ENCODE measurements at places on chromosomes 7 and 10.
A peak's percentile ranks its signal among the peaks of the same experiment; 100 is the strongest.

DNA sequence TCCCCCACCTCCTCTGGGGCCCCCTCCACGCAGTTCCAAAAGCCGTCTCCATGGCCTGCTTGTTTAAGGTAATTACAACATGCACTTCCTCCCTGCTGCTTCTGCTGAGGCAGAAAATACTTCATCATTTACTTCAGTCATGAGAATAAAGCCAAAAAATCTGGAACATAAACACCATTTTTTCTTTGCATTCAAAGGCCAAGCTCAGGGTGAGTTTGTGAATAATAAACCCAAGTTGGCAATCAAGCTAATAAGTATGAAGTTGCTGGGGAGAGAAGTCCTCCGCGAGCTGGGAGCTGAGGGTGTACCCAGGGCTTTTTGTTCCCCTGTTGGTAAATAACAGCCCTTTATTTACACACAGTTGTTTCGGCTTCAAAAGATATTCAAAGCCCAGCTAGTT, 70.5 kb downstream of the FAM204A start:
- DNase-seq, result no peak

- DNase-seq, result peak; percentile 68
These were observed 137.3 kb downstream of the CELF2 start for GRCh38 chr10:11154849-11155498.

DNA sequence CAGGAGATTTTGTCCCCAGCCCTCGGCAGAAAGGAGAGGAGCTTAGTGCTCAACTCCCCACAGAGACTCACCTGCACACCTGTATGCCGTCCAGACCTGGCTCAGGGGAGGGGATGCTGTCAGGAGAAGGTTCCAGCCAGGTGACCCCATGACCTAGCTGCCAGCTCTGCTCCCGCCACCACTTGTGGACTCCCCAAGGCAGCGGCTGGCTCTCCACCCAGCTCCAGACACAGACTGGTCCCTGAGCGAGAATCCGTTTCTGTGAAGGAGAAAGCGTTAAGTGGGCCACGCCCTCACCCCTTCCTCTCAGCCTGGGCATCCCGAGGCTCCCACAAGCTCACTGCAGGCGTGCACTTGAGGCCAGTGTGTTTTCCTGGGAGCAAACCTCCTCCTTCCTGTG, 76.4 kb downstream of the RGS10 start:
- DNase-seq, result no peak

GRCh38 chr10:59745163-59745650, 8.0 kb downstream of the MRLN start:
- no peak for DNase-seq

- DNase-seq, result no peak
These were observed 239.8 kb downstream of the TCERG1L start for GRCh38 chr10:131071721-131072120.

DNA sequence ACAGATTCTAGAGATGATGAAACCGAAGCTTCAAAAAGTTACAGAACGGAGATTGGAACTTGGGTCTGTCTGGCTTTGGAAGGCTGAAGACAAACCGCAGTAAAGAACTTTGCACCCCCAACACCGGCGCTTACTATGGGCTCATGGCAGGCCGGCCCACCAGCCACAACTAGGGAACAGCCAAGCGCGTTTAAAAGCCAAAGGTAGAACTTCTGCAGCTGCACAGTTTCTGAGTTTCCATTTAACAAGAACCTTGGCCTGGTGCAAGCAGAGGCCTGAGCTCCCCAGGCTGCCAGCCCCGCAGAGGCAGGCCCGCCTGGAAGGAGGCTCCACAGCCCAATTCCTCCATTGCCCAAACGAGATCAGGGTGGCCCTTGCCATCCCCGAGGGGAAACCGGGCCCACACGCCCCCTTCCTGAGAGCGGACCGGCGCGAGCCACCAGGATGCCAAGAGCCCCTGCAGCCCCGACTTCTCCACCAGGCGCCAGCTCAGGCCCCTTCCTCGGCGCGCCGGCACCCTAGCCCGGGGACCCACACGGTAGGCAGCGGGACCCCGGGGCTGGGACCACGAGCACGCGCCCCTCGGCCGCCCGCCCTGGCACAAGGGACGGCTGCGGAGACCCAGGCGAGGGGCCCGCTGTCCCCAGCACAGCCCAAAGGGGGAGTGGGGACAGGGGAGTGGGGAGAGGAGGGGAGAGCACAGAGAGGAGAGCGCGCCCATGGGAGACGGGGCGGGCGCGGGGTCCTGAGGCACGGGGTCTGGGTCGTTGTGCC, 566 bp downstream of the MAD1L1 start:
- DNase-seq, result peak; percentile 21

- DNase-seq, result no peak
These were observed 115.2 kb upstream of the SFMBT2 start for GRCh38 chr10:7526017-7526400.

DNA sequence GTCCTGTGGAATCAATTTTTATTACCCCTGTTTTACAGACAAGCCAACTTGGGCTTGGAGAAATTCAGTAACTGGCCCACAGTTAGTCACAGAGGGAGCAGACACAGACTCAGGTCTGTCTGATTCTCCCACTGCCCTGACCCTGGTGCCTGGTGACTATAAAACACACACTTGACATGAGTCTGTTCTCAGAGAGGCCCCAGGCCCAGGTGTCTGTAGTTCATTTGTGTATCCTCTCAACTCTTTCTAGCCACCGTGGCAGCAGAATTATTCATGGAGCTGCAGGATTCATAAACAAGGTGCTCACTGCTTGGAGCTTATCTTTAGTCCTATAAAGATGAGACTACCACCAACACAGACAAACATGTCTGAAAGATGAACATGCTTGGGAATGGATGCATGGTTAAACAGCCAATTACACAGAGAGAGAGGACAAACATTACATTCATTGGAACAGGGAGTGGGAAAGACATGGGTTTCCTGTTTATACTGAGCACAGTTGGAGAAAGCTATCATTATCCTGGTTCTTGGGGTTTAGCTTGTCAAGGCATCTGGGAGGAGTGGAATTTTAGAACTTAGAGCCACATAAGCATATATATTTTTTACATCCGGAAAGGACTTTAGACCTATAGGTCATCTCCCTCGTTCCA, 79.1 kb upstream of the PDCD4 start:
- DNase-seq, result no peak

DNA sequence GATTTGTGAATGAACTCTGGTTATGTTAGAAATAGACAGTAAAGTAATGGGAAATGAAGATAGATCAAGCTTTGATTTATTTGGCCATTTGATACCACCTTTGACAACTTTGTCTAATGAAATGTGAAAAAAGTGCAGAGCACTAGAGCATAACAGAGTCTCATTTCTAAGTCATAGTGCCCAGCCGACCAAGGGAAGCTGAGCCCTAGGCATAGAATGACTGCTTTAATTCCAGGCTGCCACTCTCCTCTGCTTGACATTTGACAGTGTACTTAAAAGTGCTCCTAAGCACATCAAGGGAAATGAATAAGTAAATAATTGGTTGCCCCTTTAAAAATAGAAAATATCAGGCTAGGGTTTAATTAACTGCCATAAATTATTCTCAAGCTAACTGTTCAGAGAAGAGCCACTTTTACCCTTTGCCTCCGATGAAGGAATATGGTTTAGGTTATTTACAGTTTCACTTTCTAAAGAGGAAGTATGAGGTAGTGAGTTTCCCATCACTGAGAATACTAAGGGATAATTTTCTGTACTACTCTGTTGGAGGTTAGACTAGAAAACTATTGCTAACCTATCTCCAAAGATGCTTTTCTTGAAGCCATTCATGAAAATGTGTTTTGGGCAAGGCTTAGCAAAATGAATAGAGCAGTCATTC, 591.6 kb downstream of the REEP3 start:
- no peak for DNase-seq

DNA sequence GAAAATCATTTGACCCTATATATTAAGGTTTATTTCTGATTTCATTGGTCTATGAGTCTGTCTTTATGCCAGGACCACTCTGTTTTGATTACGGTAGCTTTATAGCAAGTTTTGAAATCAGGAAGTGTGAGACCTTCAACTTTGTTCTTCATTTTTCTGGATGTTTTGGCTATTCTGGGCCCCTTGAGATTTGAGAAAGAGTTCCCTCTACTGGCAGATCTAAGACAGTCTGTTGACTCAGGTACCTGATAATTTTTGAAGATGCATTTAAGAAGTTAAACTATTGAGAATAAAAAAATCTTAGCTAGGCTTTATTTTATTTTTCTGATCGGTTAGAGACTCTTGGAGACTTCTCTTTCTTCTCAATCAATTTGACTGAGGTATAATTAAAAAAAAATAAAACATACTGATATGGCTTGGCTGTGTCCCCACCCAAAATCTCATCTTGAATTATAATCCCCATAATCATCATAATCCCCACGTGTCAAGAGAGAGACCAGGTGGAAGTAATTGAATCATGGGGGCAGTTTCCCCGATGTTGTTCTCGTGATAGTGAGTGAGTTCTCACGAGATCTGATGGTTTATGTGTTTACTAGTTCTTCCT, 209.2 kb downstream of the SNX10 start:
- DNase-seq, result peak; percentile 20

DNA sequence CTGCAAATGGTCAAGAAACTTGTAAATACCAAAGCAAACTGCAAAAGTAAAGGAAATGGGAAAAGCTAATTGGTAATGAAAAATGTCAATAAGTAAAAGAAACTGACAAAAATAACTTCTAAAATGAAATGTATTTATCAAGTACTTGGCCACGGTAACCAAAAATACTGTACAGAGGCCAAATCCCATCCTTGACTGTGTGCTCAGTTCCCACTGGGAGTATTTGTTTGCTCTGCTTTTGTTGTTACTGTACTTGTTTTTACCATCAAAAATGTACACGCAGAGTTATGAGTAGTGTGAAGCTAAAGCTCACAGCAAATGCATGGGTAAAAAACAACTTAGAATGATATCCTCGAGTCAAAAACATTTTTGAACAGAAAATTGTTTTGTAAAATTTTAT, 31.1 kb downstream of the ENKUR start:
- DNase-seq, result peak; percentile 13

DNA sequence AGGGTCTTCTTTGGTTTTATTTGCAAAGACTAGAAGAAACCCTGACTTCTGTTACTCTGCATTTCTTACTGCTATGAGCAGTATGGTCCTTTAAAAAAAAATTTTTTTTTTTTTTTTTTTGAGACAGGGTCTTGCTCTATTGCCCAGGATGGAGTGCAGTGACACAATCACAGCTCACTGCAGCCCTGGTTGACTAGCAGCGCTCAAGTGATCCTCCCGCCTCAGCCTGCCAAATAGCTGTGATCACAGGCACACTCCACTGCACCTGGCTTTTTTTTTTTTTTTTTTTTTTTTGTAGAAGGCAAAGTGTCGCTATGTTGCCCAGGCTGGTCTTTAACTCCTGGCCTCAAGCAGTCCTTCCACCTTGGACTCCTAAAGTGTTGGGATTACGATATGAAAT, 17.4 kb downstream of the CNNM2 start:
- DNase-seq, result no peak

GRCh38 chr7:114109721-114110120, 190.9 kb upstream of the PPP1R3A start:
- no peak for DNase-seq

DNA sequence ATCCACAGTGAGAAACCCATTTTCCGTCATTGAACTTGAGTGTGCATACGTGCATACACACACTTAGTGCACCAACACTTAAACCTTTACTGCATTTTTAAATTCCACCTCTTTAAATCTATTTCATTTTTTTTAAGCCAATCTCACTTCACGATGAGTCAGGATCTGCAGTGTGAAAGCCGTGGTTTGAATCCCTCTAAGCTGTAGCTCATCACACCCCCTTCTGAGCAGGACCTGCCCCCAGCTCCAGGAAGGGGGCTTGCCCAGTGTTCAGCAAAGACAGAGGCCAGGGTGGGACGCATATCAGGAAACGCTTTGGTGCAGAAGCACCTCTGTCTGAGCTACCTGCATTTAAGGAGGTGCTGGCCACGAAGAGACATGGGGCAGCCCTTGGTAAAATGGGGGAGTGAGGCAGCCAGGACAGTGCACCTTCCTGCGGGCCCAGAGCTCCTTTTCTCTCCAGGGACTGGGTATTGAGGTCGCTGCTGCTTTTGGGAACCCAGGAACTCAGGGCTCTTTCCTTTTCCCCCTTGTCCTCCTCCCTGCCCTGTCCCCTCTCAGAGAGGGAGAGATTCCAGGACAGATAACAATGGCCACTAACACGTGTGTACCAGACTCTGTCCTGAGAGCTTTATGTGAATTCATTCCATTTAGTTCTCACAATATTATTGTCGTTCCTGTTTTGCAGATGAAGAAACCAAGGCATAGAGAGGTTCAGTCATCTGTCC, 21.7 kb downstream of the ZNF316 start:
- peak; percentile 18 for DNase-seq

- no peak for DNase-seq
These were observed 496 bp downstream of the BRI3 start for GRCh38 chr7:98281757-98282606.

GRCh38 chr10:99850021-99850766, 67.8 kb downstream of the ABCC2 start:
- DNase-seq, result no peak

GRCh38 chr7:117728890-117729624, 144.2 kb downstream of the CTTNBP2 start:
- peak; percentile 35 for DNase-seq

GRCh38 chr7:118061386-118061785, 122.6 kb upstream of the LSM8 start:
- DNase-seq, result no peak

- DNase-seq, result no peak
These were observed 14.9 kb downstream of the ZC3HAV1 start for GRCh38 chr7:139094596-139094995.

GRCh38 chr10:131178521-131179331, 132.8 kb downstream of the TCERG1L start:
- DNase-seq, result no peak

DNA sequence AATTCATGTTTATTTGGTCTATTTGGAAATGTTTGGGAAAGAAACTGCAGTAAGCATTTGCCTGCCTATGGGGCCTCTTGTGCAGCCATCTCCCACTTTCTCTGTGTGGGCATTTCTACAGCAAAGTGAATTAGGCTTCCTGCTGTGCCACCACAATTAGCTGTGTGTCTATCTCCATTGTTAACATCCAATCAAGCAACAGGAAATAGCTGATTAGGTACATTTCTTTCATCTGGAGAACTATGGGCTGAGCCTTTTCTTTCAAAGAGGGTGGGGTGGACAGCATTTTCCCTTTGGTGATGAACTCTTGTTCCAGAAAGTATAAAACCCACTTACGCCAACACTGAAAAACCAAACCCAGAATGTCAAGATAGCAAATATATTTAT, 640.0 kb downstream of the ACTR3B start:
- no peak for DNase-seq

- no peak for DNase-seq
These were observed 8.7 kb downstream of the PGAM2 start for GRCh38 chr7:44056681-44057080.

- DNase-seq, result peak; percentile 46
These were observed 65.6 kb downstream of the TWIST1 start for GRCh38 chr7:19051767-19052375.

DNA sequence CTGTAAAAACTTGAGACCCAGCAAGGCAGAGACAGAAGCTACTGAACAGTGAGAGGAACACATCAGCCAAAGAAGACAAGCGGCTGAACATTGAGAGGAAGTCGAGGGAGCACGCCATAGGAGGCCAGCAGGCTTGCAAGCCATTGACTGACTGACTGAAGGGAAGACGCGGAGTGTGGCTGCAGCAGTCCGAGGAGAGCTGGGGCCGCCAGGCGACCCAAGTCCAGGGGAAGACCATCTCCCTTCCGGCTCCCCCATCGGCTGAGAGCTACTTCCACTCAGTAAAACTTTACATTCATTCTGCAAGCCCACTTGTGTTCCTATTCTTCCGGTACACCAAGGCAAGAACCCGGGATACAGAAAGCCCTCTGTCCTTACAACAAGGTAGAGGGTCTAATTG, 167.3 kb upstream of the MBL2 start:
- DNase-seq, result no peak

GRCh38 chr10:121788115-121788514, 139.7 kb downstream of the ATE1 start:
- DNase-seq, result no peak

GRCh38 chr7:24732646-24733413, 24.4 kb downstream of the GSDME start:
- DNase-seq, result peak; percentile 82
